Tibial nerve (tissue), 4 donors: ENCODE measurements at places on chromosomes 5 and 9.
A peak's percentile ranks its signal among the peaks of the same experiment; 100 is the strongest.

- no peak for DNase-seq
Measured at GRCh38 chr5:55691265-55692105, 20.6 kb downstream of the SLC38A9 start.

- no peak for DNase-seq
Measured at GRCh38 chr5:74127381-74128320, 501.7 kb downstream of the ARHGEF28 start.

GRCh38 chr5:155726267-155726666 is 600.7 kb upstream of the SGCD start:
- no peak for DNase-seq

GRCh38 chr5:60668686-60669304 is 31.2 kb downstream of the DEPDC1B start:
- no peak for DNase-seq

GRCh38 chr9:115665519-115665918 is 488.1 kb upstream of the PAPPA start:
- no peak for DNase-seq

GRCh38 chr5:159906943-159907342 is 9.3 kb upstream of the ADRA1B start:
- DNase-seq, result no peak

DNA sequence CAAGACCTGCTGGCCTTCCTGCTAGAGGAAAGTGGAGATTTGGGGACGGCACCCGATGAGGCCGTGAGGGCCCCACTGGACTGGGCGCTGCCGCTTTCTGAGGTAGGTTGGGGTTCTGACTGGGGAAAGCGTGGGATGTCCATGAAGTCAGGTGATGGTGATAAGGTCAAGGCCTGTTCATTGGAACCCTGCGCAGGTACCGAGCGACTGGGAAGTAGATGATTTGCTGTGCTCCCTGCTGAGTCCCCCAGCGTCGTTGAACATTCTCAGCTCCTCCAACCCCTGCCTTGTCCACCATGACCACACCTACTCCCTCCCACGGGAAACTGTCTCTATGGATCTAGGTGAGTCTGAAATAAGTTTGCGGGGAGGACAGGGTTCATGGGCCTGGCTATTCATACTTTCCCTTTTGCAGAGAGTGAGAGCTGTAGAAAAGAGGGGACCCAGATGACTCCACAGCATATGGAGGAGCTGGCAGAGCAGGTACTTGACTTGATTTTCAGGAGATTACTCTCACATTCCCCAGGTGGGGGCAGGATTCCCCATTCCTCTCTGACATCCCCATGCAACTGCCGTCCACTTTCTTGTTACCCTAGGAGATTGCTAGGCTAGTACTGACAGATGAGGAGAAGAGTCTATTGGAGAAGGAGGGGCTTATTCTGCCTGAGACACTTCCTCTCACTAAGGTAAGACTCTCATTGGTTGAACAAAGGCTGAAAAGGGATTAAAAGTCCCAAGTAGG is 505 bp downstream of the CREB3 start:
- no peak for DNase-seq

DNA sequence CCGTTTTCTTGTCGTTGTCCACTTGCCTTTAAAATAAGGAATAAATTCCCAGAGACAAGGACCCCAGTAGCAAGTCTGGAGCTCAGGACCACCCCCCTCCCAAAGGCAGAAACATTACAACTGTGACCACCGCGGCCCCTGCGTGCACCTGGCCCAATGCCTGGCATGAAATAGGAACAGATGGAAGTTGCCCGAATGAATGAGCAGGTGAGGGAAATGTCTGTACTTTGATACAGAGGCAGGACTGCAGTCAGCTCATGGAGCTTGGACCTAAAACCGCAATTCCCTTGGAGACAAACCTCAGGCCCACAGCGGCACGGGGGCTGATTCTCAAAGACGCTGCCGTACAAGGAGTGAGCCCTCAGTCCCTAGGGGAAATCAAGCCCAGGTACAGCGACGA is 55.3 kb upstream of the SARDH start:
- DNase-seq, result no peak

DNA sequence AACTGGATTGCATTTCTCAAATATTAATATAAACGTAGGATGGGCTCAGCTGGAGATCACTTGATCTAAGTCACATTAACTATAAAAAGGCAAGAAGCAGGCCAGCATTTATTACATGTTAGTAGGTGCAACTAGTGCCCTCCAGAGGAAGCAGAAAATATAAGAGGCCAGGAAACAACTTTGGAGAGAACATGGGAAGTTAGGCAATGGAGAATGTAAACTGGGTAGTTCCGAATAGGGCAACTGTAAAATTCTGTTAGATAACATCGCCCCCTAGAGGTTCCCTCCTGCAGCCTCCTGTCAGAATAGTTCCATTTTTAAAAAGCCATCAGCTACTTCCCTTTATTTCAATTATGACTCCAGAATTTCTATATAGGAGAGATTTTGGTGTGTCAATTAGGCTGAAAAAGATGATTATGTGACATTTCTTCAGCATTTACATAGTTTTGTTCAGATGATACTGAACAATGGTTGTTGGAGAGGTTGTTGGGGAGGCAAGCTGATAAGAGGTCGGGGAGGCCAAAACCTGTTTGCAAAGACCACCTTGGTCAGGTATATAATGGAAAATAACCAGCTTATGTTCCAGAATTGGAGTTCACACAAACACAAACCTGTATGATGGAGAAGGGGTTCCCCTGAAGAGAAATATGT is 22.4 kb downstream of the CCL28 start:
- DNase-seq, result peak; percentile 70

- no peak for DNase-seq
Measured at GRCh38 chr9:98504298-98505282, 204.1 kb downstream of the GABBR2 start.

GRCh38 chr9:22682961-22683699 is 236.5 kb downstream of the DMRTA1 start:
- no peak for DNase-seq

DNA sequence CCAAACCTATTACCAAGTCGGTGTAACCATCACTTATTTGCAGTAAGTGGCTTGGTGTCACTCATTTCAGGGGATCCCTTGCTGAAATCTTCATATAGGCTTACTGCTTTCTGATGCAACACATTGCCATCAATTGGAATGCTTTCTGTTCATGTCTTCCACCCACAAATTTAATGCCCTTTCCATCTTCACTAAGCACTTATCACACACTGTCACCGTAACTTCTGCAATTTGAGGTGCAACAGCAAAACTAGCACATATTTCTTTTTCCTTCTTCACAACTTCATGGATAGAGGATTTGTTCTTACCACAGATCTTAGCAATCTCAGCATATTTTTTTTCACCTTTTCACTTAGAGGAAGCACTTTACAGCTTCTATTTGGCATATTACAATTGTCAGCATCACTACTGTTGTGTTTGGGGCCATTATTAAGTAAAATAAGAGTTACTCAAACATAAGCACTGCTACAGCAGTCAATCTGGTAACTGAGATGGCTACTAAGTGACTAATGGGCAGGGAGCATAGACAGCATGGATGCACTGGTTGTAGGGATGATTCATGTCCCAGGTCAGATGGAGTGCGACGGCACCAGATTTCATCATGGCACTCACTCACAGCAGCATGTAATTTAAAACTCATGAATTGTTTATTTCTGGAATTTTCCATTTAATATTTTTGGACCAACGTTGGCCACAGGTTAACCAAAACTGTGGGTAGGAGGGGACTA is 70.1 kb downstream of the PIP5K1B start:
- DNase-seq, result no peak

DNA sequence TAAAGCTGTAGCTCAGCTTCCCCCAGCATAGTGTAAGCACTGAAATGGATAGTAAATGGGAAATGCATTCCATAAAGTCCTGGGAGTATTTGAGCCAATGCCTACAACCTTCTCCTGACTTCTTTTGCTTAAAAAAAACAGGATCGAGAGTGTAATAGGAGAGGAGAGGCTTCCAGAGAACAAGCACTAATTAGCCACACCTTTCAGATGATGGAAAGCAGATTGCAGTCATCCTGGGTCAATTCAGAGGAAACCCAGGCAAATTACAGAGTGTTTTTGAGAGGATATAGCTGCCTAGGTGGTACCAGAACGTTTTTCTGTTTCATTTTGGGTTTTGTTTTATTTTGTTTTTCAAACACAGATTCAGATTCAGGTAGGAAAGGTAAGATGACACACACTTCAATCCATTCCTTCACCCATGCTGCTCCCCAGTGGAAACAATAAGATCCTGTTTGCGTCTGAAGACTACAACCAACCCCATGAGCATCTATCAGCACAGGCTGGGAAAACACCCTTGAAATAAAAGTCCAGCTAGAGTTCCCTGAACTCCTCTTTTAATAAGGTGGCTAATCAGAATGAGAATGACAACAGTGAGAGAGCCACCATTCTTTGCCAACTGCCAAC is 95.6 kb downstream of the RFK start:
- no peak for DNase-seq

DNA sequence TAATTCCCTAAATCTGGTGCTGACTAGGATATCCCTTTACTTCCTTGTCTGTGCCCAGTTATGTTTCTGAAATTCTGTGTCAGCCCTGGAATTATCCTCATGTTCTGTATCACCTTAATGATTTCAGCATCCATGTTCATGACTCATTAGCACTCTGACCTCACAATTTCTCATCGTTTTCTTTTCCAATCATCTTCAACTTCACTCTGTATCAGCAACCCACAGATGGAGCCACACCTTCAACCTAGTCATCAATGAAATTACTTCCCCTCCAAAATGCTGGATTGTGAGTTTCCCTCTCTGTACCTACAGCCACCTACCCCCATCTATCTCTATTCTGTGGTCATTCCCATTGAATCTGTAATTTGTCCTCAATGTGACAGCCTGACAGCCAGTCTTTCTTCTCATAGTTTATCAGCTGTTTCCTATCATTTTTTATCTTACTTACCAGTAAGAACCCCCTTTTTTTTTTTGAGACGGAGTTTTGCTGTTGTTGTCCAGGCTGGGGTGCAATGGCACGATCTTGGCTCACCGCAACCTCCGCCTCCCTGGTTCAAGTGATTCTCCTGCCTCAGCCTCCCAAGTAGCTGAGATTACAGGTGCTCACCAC is 3.1 kb upstream of the IL6ST start:
- DNase-seq, result no peak

DNA sequence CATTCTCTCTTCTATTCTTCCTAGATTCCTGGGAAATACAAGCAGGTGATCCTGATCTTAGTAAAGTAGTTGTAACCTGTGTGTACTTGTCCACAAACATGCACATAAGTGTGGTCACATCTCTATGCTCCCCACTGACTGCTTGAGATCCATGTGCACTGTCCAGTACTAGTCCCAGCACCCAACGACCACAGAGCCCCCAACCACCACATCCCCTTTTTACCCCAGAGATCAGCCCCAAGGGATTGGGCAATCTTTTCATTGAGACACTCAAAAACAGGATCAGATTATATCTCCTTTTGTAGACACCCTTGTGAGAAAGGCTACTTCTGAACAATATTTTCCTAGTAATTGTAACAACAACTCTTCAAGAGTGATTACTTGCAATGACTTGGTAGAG is 240.6 kb downstream of the ACTL7B start:
- no peak for DNase-seq

DNA sequence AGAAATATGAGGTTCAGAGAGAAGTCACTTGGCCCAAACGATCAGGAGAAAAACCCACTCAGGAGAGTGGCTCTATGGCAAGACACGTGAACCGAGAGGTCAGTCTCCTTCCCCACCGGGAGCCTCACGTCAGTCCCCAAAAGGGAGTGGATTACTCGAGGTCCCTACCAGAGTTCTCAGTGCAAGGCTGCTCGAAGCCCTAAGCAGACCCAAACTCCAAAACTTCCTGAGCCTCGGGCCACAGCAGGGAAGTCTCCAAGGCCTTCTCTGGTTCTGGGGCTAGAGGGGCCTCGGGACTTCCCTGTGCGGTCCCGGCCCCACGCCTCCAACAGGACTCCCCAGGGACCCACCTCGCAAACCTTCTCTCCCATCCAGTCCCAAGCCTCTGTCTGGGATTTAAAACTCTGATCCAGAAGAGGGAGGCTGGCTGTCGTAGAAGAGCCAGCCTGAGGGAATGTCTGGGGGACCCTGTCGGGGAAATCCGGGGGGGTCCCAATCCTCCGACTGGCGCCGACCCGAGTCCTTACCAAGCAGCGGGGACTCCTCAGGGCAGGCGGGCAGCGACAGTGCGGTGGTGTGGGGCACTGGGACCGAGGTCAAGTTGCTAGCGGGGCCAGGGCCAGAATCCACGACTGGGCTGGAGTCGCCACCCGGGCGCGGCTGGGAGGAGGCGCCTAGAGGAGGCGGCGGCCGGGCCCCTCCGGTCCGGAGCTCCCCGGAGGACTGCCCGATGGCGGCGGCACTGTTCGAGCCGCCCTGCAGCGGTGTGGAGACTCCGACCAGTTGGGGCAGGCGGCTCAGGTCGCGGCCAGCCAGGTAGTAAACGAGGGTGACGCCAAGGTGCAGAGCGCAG is 679 bp downstream of the B4GALT1 start:
- DNase-seq, result no peak

DNA sequence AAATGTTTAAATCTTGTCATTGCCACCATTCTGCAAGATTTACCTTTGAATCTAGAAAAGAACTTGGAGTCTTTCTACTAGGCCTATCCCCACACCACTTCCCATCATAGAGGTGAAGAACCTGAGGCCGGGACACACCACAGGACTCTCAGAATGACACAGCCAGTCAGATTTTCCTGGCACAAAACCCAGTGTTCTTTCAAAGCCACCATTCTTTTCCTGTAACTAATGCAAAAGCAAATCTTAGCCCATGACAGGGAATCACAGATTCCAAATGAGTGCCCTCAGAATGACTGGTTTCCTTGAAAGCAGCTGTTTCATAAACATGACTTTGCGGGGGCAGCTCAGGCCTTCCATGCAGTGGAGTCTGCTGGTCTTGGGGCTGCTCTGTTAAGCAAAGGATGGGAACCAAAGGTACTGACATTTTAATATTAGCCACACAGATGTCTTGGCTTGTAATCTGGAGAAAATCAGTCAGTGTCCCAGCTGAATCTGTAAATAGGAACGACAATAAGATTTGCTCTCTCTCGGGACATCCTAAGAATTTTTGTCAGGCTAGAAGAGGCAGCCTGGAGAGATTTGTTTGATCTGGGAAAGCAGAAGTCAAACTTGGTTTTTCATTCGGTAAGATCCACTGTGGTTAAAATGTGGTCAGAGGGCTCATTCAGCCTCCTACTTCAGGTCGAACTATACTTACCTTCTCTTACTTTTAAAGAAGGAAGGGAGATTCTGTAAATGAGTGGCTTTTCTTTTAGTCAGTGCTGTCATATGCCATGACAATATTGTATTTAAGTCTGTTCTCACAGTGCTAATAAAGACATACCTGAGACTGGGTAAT is 115.1 kb downstream of the PALM2AKAP2 start:
- no peak for DNase-seq

GRCh38 chr5:146540414-146540813 is 24.4 kb upstream of the GPR151 start:
- DNase-seq, result no peak

GRCh38 chr9:3337515-3338225 is 188.1 kb downstream of the RFX3 start:
- DNase-seq, result no peak

GRCh38 chr9:90629991-90630390 is 12.6 kb downstream of the DIRAS2 start:
- DNase-seq, result no peak

GRCh38 chr5:74205767-74206578 is 434.6 kb downstream of the ENC1 start:
- DNase-seq, result no peak

- DNase-seq, result no peak
Measured at GRCh38 chr5:180135128-180135955, 63.8 kb upstream of the RNF130 start.

GRCh38 chr9:119094086-119094485 is 275.1 kb downstream of the BRINP1 start:
- no peak for DNase-seq
